ENCODE measurements at places on chromosomes 11 and 22.
A peak's percentile ranks its signal among the peaks of the same experiment; 100 is the strongest.

- no peak for DNase-seq
These were observed 5.4 kb downstream of the RAB38 start for GRCh38 chr11:88169881-88170280.

- no peak for DNase-seq
These were observed 13.0 kb downstream of the PAX6 start for GRCh38 chr11:31798057-31798553.

GRCh38 chr11:35804451-35805040 is 139.3 kb upstream of the LDLRAD3 start:
- no peak for DNase-seq

DNA sequence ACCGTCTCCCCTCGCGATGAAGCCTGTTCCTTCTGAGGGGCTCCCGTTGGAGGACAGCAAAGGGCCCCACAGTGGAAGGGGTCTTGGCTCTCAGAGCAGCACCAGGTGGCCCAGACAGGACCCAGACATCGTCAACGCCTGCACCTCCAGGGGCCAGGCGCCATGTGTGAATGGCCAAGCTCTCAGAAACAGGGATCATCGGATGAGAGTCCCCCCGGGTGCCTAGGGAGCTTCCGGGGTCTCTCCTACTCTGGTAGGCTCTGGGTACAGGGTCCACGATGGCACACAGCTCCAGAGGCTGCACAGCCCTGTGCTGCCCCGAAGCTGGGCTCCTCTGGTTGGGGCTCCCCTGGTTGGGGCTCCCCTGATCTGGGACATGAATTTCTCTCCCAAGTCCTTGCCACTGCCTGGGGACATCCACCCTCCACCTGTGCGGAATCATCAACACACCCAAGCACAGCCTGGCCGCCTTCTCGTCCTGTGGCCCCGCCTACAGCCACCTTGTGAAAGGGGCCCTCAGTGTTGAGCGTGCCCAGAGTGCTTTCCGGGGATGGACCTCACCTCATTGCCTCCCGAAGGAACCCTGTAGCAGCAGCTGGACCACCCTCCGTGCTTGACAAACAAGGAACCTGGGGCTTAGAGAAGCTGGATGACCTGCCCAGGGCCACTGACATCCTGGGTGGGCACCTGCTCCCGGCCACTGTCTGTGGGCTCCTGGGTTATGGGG is 929.0 kb downstream of the BRD1 start:
- DNase-seq: no peak

- DNase-seq: no peak
These were observed 18.2 kb upstream of the OR6A2 start for GRCh38 chr11:6817694-6818093.

- no peak for DNase-seq
These were observed 485.9 kb downstream of the JRKL start for GRCh38 chr11:96875712-96876111.

GRCh38 chr11:27367881-27368280 is 4.9 kb upstream of the CCDC34 start:
- no peak for DNase-seq

- DNase-seq: no peak
These were observed 14.9 kb downstream of the PGAP2 start for GRCh38 chr11:3823303-3823702.

GRCh38 chr22:49845241-49845640 is 8.4 kb upstream of the ZBED4 start:
- no peak for DNase-seq

- no peak for DNase-seq
These were observed 398.8 kb upstream of the FAT3 start for GRCh38 chr11:91825777-91826176.

GRCh38 chr11:61874377-61874809 is 17.0 kb downstream of the FADS3 start:
- no peak for DNase-seq

DNA sequence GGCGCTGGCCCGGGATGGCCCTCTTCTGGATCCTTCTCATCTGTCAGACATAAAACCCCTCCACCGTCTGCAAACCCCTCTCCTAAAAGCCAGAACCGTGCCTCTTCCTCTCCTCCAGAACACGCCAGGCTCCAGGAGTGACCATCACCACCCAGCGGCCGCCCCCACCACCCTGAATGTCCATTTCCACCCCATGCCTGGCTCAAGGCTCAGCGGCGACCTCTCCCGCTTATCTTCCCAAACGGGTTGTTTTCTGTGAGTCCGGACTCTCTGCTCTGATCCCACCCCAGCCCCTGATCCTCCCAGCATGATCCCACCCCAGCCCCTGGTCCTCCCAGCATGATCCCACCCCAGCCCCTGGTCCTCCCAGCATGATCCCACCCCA is 37.6 kb downstream of the CELSR1 start:
- DNase-seq: no peak

DNA sequence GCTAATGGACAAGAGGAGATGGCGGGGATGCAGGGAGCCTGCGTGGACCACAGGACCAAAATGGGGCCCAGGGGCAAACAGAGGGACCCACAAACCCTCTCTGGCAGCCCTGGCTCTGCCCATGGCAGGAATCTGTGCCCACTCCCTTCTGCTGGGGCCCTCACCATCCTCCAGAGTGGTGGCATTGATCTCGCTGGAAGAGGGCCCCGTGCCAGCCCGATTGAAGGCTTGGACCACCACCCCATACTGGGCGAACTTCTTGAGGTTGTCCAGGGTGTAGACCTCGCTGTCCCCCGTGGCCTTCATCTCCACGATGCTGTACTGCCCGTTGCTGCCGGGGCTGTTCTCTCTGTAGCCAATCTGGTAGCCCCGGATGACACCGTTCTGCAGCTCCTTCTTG is 137.1 kb downstream of the CEP164 start:
- no peak for DNase-seq

- DNase-seq: no peak
These were observed 3.7 kb upstream of the HSPA8 start for GRCh38 chr11:123065621-123066020.

- DNase-seq: no peak
These were observed 86.7 kb upstream of the DDI1 start for GRCh38 chr11:103949781-103950180.

GRCh38 chr11:94279996-94280395 is 24.4 kb upstream of the IZUMO1R start:
- no peak for DNase-seq

- DNase-seq: no peak
These were observed 491.1 kb downstream of the OPCML start for GRCh38 chr11:133041181-133041580.

GRCh38 chr22:35346596-35347220 is 34.2 kb upstream of the HMOX1 start:
- no peak for DNase-seq

- peak; percentile 62 for DNase-seq
These were observed 109.0 kb downstream of the EMSY start for GRCh38 chr11:76553554-76554476.

DNA sequence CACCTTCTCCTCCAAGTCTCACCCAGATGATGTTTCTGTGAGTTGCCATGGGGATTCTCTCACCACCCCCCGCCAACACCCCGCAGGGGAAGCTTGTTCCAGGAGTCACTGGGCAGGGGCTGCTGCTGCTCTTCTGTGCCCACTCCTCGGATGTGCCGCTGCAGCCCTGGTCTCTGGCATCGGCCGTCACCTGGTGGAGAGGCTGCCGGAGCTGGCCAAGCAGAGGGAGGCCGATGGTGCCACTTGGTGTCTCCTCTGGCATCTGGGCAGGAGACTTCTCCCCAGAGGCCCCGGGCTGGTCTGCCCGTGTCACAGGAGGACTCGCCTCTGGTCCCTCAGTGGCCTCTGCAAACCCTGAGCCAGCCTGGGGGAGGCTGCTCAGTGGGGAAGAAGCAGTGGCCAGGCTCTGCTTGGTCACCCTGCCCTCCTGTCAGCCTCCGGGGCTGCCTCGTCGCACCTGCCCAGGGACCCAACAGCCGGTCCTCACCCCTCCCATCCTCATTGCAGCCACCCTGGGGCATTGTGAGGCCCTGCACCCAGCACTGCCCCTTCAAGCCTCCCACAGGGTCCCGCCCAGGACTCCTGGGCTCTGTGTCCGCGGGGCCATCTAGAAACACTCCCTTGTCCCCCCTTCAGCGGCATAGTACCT is 424 bp upstream of the ADORA2A start:
- DNase-seq: no peak

DNA sequence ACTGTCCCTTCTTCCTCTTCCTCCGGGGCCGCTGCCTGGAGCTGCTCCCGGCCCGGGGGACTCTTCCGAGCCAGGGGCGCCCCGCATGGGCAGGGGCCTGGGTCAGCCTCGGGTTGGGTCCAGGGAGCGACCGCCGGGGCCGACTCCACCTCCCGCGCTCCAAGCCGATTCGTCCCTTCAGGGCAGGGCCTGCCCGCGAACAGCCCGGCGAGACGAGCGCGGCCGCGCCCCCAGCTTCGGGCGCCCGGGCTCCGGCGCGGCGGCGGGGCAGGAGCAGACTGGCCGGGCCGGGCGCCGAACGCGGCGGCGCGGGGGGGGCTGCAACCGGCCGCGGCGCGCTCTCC is at the start of gene LARGE1:
LARGE1 (minus strand) TSS at position 280 of the 344 bp plus-strand sequence.
- peak; percentile 51 for DNase-seq

DNA sequence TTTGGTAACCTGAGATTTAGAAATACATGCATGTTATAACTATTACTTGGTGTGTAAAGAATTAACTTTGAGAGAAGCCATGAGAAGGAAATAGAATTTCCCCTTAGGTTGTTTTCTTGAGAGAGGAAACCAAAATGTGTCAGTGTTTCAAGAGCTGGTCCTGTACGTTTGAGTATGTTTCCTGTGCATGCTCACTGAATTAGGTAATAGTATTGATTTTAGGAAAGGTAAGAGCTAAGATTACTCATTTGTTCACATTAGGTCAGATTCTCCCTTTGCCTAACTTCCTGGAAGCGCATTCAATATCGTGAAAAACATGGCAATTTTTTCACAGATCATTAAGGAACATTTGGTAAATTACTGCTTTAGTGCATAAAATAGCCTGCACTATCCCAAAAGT is 49.3 kb upstream of the RDX start:
- DNase-seq: no peak

DNA sequence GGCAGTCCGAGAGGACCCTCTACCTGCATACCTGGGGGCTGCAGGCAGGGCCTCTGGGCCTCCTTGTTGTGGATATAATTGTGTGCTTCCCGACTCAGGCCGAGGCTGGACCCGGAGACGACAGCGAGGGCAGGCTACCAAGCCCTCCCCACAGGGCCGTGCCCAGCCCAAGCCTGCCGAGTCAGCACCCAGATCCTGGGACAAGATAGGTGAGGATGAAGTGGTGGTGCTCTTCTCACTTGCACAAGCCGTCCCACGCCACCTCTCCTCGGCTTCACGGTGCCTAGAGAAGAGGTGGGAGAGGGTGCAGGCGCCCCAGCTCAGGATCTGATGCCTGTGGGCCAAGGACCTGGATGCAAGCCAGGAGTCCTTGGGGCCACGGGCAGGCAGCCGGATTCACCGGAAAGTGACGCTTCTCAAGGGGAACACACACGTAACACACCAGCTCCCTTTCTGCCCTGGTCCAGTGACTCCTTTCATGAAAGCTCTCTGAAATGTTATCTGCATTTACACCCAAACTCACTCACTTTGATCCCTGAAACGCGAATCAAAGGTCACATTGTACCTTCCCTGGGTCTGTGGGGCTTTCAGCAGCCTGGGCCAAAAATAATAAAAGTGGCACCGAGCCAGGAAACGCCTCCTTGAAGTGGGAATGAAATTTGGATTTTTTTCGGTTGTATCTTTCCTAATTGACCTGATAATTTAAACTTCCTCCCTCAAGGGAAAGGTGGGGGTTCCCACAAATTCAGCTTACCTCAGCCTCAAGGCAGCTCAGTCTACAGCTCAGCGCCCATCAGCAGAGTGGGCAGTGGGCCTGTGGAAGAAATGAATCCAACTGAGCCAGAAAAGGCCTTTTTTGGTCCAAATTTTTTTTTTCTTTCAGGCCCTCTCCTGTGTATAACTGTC is 1.1 kb upstream of the GNB1L start:
- DNase-seq: peak; percentile 73

DNA sequence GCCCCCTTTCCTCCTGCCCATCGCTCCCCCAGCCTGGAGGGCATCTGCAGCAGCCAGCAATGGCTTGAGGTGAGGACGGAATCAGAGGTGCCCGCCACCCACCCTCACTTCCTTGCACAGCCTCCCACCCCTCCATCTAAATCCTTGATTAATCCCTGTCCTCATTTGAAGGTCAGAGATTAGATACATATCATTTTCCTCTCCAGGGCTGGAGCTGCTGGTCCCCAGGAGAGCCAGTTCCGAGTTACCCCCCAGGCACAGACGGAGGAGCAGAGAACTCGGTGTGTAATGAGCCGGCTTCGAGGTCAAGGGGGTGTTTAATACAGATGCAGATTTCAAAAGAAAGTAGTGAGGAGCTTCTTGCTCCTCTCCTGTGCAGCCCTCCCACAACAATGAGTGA is 542.1 kb downstream of the MN1 start:
- no peak for DNase-seq

DNA sequence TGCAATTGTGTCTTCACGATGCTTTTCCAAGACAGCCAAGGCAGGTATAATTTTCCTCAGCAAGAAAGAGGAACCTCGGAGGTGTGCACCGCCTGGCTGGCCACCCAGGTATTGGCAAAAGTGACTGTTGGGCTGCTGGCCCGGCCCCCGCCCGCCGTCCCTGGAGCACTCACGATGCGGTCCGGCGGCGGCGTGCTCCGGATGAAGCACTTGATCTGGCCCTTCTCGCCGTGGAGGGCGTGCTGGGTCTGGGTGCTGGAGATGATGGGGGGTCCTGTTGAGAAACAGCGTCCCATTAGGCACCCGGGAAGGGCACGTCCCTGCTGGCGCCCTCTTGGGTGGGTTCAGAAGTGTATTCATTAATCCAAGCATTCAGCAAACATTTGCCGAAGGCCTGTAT is 84.8 kb downstream of the ST3GAL4 start:
- DNase-seq: no peak

DNA sequence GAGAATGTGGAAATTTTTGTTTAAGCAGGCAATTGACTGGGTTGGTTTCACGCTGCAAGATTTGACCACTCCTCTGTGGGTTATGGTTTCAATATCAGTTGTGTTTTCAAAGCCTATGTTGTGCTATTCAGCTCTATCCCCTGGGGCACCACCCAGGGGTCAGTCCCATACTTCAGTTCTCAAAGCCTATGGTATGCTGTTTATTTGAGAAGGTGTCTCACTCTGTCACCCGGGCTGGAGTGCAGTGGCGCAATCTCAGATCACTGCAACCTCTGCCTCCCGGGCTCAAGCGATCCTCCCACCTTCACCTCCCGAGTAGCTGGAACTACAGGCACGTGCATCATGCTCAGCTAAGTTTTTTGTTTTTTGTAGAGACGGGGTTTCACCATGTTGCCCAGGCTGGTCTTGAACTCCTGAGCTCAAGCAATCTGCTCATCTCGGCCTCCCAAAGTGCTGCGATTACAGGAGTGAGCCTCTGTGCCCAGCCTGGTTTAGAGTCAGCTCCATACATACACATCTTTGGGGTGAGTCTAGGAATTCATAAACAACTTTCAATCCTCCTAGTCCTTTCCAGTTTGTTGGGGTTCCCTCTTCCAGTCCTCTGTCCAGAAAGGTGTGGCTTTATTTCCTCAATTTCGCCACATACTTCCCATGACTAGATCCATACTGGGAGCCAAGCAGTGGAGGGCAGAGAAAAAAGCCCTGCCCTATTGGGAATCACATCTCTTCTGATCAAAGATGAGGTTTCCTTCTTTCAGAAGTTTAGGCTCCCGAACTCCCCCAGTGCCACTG is 35.0 kb upstream of the MAPK1 start:
- no peak for DNase-seq

Data from small intestine (tissue), 16 donors.